ENCODE measurements at places on chromosomes 5 and 9.

DNA sequence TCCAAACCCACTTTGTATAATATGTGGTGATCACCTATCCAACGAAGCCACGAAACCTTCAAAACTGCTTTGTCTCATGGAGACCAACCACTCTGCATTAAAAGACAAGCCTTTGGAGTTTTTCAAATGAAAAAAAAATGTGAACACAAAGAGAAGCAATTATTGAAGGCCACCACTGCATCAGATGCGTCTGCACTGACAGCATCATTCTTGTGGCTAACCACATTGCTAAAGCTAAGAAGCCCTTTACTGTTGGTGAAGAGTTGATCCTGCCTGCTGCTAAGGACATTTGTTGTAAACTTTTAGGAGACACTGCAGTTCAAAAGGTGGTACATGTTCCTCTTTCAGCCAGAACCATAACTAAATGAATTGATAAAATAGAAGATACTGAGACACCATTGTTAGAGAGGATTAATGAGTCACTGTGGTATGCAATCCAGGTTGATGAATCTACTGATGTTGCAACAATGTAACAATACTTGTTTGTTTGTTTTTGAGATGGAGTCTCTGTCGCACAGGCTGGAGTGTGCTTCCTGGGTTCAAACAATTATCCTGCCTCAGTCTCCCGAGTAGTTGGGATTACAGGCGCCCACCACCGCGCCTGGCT, 45.4 kb downstream of the TAF11L14 start:
- DNase-seq: no peak

DNA sequence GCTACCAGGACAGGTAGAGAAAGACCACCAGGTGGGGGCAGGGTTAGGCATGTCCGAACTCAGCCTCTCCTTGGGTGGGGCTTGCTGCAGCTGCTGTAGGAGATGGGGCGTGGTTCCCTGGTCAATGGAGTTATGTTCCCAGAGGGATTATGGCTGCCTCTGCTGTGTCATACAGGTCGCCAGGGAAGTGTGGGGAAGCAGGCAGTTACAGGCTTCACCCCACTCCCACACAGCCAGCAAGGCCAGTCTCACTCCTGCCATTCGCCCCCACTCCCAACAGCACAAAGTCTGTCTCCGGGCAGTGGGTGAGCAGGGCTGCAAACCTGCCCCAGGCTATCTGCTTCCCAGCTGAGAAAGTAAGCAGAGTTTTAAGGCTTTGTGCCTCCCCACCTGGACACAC, 20.0 kb upstream of the CEP72 start:
- no peak for DNase-seq

GRCh38 chr5:168329302-168329701, 37.9 kb downstream of the WWC1 start:
- DNase-seq: no peak

- DNase-seq: no peak
Measured at GRCh38 chr5:66232706-66233445, 88.8 kb downstream of the SREK1 start.

DNA sequence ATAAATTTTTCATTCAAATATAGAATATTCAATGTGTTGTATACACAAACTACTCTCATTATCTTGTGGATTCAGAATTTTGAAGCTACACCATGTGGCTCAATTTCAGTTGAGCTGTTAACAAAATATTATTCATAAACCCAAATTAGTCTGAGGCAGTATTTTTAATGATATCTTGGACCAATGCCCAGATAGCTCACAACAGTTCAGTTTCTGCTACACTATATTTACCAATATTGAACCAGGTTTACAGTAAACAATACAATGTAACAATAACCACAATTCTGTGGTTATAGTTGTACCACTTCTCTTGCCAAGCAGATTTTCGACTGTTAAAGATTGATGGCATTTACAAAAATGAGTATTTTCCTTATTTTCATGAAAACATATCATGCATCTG, 99.9 kb downstream of the SSBP2 start:
- no peak for DNase-seq

- DNase-seq: peak; percentile 76
Measured at GRCh38 chr5:151053796-151054462, 26.9 kb downstream of the TNIP1 start.

DNA sequence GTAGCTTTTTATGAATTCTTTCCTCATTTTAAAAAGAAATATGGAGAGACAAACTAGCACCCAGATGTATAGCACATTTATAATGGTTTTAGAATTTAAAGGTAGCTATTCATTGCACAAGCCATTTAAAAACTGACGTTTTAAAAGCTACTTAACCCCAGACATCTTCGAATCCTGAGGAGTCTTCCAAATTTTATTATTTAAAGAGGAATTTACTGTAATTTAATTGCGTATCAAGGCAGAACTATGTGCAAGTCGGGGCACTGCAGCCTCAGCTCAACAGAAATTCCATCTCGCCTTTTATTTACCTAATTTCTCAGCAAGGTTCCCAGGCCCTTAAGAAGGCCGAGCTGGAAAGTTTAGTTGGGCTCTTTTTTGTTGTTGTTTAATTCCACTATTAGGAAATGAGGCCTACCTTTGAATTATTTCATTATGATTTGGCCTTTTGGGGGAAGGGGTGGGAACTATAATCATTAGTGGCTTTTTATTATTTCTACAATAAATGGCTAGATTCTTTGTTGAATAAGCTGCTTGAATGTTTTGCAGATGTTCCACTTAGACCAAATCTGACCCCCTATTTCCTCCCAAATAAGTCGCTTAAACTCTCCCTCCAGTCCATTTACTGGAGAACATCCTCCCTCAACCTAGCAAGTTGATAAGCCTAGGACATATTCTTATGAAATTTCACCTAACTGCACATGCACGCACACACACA, 20.2 kb downstream of the NR2F1 start:
- DNase-seq: no peak

- no peak for DNase-seq
Measured at GRCh38 chr5:170528976-170529375, 25.2 kb downstream of the KCNIP1 start.

DNA sequence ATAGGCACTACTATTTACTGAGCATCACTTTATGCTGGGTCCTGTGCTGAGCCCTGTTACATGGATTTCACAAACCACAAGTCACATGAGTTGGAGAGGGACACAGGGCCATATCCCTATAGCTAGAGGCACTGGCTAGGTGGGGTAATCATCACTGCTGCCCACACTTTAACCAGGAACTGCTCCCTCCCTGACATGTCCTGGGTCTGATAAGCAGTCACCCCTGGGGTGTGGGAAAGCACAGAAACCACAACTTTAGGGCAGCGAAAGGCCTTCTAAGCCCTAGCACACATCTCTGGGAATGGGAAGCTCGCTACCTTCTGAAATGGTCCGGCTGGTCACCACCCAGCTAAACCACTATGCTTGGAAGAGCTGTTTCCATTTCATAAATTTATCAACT, 15.0 kb downstream of the TBC1D2 start:
- DNase-seq: peak; percentile 48
